Pulmonary artery endothelial cell (primary cell): ENCODE measurements at places on chromosomes 6 and 20.
A peak's percentile ranks its signal among the peaks of the same experiment; 100 is the strongest.

DNA sequence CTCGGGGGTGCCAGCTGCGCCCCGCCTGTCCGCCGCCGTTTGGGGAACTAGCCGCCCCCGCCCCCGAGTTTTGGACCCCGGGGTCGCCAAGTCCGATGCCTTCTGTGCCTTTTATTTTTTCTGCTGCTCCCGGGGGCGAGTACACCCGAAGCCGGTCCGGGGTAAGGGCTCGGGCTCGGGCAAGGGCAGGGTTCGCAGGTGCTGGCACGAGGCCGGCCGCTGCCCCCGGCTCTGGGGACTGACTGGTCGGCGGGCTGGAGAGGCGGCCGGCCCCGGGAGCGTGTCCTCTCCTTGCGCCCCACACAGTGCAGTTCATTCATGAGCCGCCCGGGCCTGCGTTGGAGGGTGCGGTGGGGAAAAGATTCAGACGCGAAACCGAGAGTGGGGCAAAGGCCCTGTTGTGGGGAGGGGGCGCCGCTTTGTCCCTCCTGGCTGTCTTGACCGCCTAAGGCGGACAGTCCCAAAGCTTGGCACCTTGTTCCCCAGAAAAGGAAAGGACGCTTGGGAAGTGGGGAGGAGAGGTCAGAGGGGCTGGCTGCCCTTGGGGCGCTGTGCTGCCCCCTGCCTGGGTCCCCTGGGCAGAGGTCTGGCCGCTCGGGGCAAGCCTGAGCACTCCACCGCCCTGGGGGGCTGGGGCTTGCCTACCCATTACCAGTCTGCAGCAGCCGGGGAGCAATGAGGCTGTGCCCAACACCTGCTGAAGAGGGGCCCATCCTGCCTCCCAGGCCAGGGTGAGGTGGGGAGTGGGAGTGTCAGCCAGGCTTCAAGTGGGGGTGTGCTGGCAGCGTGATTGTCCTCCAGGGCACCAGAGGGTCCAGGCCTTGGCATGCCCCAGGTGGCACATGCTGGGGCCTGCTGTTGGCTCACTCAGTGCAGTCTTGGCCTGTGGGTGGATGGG lies 915 bp downstream of the TMEM63B start:
- no peak for DNase-seq

GRCh38 chr6:21265034-21265729 lies 328.4 kb upstream of the SOX4 start:
- no peak for DNase-seq

DNA sequence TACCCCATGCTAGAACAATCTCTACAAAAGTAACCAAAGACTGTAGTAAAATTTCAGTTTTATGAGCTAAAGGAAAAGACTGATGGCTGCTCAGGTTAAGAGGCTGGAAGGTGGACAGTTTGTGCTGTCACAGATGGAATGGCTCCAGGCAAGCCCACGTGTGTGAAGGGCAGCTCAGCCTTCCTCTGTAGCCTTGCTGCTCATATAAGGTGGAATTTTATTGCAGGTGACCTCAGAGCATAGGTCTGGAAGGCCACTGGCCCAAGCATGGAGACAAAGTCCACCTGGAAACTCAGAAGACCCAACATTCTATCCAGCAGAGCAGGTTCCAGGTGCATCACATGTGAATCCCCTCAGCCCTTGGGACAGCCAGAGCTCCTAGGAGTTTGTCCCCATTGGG lies 53.6 kb downstream of the KAT14 start:
- DNase-seq = no peak

- DNase-seq = no peak
These were observed 532.8 kb downstream of the RFPL4B start for GRCh38 chr6:112879920-112880413.

DNA sequence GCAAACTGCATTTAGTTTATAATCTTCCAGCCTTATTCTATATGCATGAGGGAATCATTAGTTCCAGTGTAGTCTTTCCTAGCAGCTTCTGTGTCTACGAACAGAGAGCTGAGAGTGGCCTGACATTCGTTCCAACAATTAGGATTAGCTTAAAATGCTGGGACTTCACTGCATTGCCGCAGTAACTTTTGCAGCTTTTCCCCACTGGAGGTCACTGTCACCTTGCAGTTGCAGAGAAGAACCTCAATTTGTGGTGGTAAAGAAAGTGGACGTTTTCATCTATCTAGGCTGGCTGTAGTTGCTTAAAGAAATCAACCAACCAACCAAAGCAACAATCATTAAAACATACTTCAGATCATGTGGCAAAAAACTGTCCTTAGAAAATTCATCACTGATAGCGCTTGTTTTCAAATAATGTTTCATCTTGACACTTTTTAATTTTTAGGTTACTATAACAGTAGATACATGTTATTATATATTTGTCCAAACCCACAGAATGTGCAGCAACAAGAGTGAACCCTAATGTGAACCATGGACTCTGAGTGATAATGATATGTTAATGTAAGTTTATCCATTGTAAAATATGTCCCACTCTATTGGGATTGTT lies 12.2 kb downstream of the MYLK4 start:
- DNase-seq = no peak

DNA sequence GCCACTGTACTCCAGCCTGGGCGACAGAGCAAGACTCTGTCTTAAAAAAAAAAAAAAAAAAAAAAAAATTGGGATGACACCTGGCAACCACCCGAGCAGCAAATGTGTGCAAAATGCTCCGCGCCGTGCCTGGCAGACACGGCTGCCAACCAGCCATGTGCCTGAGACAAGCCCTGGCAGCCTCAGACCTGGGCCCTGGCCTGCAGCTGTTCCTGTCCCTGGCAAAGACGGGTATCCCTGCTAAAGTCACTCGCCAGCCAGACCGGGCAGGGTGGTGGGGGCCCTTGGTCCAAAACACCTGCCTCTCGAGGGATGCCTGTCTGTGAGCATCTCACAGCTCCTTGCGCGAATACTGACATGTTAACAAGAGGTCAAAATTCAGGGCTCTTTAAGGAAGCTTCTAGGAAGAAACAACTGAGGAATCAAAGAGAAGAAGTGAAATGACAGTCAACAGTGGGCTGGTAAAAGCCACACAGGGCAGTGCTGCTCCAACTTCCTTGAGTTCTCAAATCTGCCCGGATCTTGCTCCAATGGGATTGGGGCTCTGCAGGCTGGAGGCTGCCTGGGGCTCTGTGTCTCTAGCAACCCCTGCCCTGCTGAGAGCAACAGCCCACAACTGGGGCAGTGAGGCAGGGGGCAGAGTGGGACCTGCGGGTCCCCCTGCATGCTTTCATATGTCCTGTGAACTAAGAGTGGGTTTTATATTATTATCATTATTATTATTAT lies 53.4 kb downstream of the SYTL3 start:
- no peak for DNase-seq

GRCh38 chr6:166664135-166664534 lies 37.1 kb upstream of the RPS6KA2 start:
- DNase-seq = peak; percentile 46
